ENCODE measurements at places on chromosomes 5 and 9.
A peak's percentile ranks its signal among the peaks of the same experiment; 100 is the strongest.

- DNase-seq: no peak
These were observed 282.4 kb upstream of the ADAMTS16 start for GRCh38 chr5:4857761-4858160.

- no peak for DNase-seq
These were observed 14.6 kb downstream of the TMEM171 start for GRCh38 chr5:73135021-73135420.

DNA sequence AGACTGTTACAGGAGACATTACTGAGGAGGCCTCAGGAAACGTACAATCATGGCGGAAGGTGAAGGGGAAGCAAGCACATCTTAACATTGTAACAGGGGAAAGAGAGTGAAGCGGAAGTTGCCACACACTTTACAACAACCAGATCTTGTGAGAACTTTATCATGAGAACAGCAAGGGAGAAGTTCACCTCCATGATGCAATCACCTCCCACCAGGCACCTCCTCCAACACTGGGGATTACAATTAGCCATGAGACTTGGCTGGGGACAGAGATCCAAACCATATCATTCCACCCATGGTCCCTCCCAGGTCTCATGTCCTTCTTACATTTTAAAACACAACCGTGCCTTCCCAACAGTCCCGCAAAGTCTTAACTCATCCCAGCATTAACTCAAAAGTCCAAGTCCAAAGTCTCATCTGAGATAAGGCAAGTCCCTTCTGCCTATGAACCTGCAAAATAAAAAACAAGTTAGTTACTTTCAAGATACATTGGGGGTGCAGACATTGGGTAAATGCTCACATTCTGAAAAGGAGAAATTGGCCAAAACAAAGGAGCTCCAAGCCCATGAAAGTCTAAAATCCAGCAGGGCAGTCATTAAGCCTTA lies 138.3 kb downstream of the TMEM161B start:
- no peak for DNase-seq

GRCh38 chr9:129888293-129889121 lies 53.2 kb downstream of the USP20 start:
- DNase-seq: no peak

- no peak for DNase-seq
These were observed 83.0 kb downstream of the RGS3 start for GRCh38 chr9:113546566-113546965.

DNA sequence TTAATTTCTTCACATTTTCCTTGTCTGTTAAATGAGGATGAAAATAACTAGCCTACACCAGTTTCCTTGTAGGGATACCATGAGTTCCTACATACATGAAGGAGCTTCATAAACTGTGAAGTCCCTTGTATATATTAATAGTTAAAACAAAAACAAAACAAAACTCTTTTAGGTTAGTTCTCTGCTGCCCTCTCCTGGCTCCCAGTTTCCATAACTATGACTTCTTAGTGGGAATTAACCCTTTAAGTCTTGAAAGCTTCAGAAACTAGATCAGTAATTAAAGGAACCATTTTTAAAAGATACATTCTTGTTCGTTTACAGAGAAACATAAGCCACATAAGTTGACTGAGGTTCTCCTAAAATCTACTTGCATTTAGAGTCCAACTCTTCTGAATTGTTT lies 500.0 kb upstream of the C9orf72 start:
- DNase-seq: no peak

GRCh38 chr9:91341258-91341746 lies 20.4 kb downstream of the AUH start:
- no peak for DNase-seq

DNA sequence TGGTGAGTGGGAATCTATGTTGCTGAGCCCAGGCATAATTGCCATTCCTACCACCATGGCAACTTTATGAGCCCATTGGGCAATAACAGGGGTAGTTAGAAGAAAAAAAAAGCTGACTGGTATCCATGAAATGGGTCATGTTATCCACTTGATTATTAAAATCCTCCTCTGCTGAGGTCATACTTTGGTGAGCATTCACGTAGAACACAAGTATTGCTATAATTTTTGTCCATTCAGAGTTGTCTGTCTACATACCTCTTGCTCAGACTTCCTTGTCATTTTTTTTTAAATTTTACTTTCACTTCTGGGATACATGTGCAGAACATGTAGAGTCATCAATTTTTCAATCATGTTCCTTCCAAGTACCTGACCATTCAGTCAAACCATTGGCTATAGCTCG lies 780.8 kb upstream of the ARRDC3 start:
- DNase-seq: no peak

- peak; percentile 69 for DNase-seq
These were observed 122.5 kb downstream of the SLC1A3 start for GRCh38 chr5:36728697-36729543.

- peak; percentile 18 for DNase-seq
These were observed 133.0 kb downstream of the ENC1 start for GRCh38 chr5:74507370-74508005.

GRCh38 chr9:94850540-94851434 lies 124.3 kb downstream of the AOPEP start:
- no peak for DNase-seq

GRCh38 chr9:89994988-89995613 lies 390.3 kb downstream of the GADD45G start:
- DNase-seq: no peak

GRCh38 chr5:111463311-111463710 lies 49.0 kb downstream of the STARD4 start:
- DNase-seq: no peak

DNA sequence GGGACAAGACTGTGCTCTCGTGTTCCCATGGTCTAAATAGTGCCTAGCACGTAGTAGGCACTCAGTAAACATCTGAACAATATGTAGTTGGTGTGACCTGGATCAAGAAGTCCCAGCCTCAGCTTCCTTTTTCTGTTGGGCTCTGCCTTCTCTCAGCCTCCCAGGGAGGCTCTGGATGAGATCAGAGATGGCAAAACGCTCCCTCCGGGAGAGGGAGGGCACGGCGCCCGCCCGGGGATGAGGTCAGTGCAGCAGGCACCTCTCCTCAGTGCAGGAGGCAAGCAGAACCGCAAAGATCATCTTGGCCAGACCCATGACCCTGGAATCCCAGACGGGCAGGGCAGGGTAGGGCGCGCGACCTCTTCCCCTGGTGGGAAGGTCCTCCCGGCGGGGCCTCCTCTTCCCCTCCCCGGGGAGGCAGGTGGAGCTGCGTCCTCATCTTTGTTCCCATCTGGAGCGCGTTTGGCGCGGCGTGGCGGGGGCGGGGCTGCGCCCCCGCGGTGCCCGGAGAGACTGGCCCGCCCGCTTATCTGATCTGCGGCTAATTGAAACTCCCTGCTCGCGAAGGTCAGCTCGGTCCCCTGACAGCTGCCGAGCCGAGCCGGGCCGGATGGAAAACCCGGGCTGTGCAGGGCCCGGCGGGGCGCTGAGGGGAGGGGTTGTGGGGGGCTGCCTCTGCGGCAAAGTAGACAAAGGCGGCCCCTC lies 60.9 kb downstream of the CXXC5 start:
- DNase-seq: peak; percentile 55

- DNase-seq: no peak
These were observed 313.8 kb downstream of the ENC1 start for GRCh38 chr5:74326571-74327338.

DNA sequence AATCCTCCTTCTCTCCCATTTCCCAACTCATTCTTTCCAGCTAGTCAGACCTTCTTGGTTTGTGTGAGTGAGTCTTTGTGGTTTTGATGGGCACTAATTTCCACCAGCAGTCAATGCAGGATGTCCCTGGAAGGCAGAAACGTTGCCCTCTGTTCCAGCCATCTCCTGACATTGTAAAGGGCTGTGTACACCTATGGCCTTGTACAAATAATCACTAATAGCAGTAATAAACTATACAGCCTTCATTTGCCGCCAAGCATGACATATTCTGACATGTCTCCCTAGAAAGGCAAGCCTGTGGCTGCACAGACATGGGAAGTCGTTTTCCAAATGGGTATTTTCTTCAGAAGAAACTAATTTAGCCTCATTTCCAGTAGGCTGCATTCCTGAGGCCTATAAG lies 18.4 kb upstream of the DENND1A start:
- no peak for DNase-seq

GRCh38 chr9:70121818-70122436 lies 78.3 kb downstream of the MAMDC2 start:
- DNase-seq: no peak

DNA sequence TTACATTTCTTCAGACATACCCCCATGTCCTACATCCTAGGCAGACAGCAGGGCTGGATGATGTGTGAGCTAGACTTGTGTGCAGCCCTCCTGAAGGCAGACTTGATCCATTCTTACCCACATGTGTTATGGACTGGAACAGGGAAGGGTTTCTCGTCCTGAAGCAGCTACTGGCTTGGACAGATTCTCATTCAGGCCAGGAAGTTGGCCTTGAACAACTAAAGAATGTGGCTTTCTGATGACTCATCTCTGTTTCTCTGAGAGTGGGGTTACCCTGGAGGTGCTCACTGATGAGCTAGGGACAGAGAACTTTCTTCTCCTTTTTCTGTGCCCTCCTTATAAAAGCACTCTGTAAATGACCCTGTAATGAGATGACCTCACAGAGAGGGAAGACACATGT lies 246.5 kb downstream of the PCSK5 start:
- DNase-seq: no peak

GRCh38 chr9:94018628-94019027 lies 63.5 kb upstream of the BARX1 start:
- no peak for DNase-seq

- no peak for DNase-seq
These were observed 518.5 kb downstream of the NR2F1-AS1 start for GRCh38 chr5:93062548-93062947.
